ENCODE measurements at places on chromosomes 3 and 15. TPM values are rescaled to one million over a fixed set of nuclear protein-coding genes. Genes with fewer than 3 reads are reported as not detected.
A peak's percentile ranks its signal among the peaks of the same experiment; 100 is the strongest.

DNA sequence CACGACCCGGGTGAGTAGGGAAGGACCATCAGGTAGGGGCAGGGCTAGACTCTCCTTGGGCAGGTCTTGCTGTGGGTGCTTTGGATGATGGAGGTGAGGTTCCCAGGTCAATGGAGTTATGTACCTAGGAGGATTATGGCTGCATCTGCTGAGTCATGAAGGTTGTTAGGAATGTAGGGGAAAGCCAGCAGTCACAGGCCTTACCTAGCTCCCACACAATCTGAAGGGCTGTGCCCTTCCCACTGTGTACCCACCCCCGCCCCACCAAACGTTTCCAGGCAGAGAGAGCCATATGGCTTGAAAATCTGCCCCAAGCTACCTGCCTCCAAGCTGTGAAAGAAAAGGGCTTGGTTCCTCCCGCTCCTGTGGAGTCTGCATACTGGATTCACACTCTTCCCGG lies 573.4 kb upstream of the DPPA4 start:
- DNase-seq, result no peak

- DNase-seq, result no peak
Measured at GRCh38 chr3:9142362-9142761, 107.1 kb downstream of the SRGAP3 start.

DNA sequence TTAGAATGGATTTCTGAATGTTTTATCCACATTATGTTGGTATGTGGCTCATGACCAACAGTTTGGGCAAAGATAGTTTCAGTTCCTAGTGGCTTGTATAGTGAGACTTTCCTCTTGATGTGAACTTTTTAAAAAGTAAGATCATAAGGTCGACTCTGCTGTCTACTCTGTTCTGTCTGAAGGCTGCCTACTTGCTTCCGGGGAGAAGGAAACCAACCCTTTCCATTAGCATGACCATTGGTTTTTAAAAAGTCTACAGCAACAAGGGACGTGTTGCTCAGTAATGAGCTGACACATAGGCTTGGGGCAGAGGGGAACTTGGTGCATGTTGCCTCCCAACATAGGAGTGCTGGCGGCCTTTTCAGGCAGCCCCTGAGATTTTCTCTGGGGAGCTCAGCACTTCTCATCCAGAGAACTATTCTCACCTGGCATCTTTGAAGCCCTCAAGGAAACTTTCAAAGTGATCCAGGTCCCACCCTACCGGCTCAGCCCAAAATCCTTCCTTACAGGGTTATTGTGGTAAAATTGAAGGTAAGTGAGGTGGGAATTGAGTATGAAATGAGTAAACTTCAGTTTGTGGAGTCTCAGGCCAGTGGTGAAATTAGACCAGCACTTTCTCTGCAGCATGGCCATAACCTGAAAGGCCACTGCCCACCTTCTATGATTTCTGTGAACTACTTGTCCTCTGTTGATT lies 30.6 kb downstream of the PSMD6 start:
- DNase-seq, result no peak

Gene ZNF774
- 5.1 TPM for total RNA-seq

GRCh38 chr3:16476636-16477035 lies 36.9 kb downstream of the RFTN1 start:
- no peak for DNase-seq

DNA sequence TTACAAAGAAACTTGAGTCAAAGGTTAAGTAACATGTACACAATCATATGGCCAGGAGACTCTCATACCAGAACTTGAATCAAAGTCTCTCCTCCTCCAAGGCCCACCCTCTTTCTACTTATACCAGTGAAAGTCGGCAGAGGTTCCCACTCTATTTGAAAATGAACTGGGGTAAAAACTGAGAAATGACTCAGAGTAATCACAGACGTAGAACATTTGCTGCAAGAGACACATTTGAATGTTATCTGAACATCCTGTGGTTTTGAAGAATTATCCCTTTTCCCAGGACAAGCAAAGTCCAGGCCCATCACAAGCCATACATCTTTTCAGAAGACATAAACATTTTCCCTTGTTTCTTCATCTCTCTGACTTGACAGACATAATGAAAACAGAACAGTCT lies 55.8 kb downstream of the SHOX2 start:
- no peak for DNase-seq

DNA sequence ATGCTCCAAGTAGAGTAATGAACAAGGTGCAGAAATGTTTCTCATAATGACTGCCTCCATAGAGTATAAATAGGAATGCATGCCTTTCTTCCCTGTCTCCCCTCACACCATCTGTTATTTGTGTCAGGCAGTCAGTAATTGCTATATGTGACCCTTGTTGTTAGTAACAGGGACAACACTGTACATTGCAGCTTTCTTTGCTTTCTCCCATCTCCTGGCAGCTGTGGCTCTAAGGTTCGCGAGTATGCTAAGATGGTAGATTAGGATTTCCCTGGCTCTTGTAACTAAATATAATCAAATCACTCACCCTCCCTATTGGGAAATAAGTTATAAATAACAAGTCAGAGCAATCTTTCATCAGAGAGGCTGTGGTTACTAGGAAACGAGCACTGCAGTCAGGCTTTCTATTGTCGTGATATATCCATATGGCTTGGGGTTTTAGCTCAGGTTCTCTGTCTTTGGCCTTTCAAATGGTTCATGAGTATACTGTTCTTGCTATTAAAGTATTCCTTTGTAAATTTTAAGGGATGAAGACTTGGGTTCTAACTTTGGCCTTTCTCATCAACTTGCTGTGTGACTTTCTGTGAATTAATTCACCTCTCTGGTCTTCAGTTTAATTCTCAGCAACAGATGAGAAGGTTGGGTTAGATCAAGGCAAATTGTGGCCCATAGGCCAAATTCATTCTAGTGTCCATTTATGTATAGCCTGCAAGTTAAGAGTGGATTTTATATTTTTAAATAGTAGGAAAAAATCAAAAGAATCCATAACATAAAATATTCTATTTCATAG lies 8.1 kb upstream of the MINDY4B start:
- DNase-seq, result no peak

Gene RLBP1
- not detected for total RNA-seq

Gene LRRC57
- total RNA-seq, result 19.8 TPM

DNA sequence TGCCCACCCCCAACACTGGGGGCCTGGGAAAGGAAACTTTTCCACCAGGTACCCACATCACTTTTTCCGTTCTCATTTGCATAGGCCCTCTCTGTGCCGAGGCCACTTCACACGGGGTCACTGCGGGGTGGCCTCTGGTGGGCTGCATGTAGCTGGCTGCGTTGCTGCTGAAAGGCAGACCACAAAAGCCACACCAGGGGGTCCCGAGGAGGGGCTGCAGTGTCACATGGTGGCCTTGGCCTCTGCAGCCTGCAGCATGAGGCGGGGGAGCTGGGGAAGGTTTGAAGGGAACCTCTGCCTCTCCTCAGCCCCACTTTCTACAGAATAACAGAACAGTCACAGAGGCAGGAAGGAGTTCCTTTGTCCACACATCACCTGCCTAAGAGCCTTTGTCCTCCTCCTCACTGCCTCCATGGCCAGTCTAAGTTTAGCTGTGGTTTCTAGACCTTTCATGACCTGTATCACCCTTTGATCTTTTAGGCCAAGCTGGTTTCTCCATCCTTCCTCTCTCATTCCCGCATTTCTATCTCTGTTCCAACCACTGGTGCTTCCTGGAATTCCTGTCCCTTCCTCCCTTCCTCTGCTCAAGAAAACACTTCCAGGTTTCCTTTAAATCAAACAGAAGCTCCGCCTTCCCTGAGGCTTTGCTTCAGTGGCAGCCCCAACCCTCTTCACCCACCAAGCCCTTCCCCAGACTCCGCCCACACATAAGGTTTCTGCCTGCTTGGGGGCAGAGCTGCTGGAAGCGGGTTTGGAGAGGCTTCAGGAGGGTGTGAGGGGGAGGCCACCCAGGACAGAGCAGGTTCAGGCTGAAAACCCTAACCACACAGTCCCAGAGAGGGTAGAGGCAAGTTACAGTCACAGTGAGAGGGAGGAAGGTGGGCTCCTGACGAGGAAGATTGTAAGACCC lies 150.7 kb upstream of the TLE3 start:
- DNase-seq, result peak; percentile 51

DNA sequence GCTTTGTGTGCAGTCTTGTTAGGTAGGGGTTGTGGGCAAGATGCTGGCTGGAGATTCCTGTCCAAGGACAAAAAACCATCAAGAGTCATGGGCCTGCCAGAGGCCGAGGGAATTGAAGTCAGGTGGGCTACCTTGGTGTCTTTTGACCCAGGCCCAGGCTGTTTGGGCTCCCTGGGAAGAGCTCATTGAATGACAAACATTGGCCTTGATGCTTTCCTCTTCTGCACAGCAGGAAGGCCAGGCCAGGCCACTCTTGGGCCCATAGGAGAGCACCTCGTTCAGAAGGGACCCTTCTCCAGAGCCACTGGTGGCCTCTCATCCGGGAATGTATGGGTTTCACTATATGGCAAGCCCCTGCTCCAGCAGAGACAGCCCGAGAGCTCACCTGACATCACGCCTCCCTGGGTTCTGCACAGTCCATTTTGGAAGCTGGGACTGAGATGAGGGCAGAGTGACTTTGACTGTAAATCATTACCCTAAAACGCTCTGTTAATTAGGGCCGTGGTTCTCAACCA lies 169.1 kb downstream of the NSMCE3 start:
- no peak for DNase-seq

GRCh38 chr3:178718995-178719635 lies 182.9 kb downstream of the KCNMB2 start:
- no peak for DNase-seq

DNA sequence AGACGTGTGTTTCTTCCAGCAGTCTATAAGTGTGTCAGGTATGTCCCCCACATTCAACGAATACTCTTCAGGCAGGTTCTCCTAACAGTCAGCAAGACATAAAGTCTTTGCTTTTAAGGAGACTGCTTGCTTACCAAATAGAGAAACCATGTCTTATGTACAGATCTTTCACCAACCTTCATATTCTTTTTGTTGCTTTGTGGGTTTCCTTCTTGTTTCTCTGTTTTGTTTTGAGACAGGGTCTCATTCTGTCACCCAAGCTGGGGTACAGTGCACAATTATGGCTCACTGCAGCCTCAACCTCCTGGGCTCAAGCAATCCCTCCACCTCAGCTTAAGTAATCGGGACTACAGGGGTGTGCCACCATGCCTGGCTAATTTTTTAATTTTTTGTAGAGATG lies 14.3 kb downstream of the DYNC1LI1 start:
- DNase-seq, result no peak

DNA sequence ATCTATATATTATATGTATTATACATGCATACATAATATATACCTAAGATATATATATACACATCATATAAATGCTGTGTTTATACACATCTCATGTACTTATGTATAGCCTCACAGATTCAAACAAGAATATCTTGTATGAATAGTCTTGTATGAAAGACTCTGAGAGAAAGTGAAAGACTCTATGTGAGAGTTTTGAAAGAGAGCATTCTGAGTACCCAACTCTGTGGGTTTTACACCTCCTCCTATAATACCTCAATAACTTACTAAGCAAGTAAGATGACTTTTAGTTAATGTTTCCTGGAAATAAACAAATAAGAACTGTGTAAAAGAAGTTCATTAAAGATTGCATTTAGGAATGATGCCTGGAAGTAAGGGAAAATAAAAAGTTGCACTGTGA lies 108.1 kb upstream of the GMNC start:
- DNase-seq, result no peak

- no peak for DNase-seq
Measured at GRCh38 chr3:55127565-55127964, 199.7 kb upstream of the LRTM1 start.

- DNase-seq, result no peak
Measured at GRCh38 chr3:81788610-81789009, 27.2 kb upstream of the GBE1 start.

DNA sequence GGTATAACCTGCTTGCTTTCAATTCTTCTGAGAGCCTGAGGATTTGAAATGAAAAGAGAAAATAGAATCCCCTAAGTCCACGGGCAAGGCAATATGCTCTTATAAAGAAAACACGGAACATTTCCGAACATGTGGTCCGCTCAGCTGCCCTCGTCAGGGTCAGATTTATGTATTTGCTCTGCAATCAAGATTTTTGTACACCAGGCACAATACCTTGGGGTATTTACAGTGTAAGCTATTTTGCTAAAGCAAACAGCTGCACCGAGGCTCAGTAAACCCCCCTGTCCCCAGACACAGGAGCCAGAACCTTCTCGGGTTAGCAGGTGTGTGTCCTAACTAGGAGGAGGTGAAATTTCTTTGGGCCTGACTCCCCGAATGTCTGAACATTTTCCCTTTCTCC lies 155.8 kb upstream of the LRIG1 start:
- no peak for DNase-seq

DNA sequence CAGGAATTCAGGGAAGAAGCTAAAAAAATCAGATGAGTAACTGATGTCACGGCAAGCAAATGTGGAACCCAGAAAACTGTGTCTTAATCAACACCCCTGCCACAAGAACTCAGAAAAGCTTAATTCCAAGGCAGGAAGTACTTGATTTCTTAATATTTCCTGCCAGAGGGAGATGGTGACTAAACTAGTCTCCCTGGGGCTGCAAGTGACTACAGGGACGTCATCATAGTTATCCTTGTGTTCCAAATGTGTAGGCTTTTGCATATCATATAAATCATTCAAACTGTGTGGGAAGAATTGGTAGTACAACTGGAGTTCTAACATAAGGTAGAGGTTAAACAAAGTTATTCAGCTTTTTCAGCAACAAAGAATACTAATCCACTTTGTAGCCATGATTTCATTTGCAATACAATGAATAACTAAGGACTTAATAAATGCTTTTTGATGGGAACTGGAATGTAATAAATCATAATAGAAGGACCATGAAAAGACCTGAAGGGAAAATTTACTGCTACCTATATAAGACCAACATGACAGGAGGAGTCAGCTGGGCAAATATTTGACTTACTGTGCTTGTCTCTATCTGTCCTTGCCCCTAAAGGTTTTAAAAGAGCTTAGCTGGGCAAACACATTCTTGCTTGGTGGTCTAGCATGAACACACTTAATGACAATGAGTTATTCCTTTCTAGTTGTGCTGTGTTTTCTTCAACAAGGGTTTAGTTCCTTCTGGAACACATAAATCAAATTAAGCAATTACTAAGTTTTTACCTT lies 76.0 kb upstream of the NECTIN3 start:
- DNase-seq, result no peak

Gene SAMD7
- total RNA-seq, result not detected

Gene DUOX2
- 1.5 TPM for total RNA-seq

DNA sequence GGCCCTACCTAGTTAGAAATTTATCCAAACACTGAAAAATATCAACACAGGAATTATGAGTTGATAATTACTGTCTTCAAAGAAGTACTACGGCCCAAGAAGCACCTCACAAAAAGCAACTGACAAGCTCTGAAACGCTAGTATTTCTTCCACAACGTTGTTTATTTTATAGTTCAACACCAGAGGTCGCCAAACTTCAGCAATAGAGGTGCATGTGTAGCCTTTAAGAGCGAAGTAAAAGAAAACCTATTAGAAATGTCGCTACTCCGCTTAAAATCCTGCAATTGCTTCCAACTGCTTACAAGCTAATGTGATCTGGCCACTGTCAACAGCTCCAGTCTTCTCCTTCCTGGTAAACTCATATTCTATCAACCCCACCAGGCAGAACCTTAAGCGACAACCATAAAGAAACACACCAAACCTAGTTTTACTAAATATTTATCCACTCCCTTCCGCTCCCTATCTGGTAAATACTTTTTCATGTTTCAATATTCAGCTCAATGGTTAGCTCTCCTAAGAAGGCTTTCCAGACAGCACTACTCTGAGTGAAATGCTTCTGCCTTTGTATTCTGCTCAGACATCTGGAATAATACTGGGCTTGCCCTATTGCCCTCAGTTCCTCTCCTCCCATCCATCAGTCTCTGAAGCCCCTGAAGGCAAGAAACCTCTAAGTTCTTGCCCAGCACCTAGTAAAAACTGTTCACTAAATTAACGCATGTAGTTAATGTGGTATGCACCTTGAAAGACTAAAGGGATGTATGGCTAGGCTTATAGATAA lies 110.2 kb downstream of the NR1I2 start:
- DNase-seq, result no peak

Gene GOLGA8Q
- 5.6 TPM for total RNA-seq

Gene C3orf52
- 9.1 TPM for total RNA-seq
